ENCODE measurements at places on chromosomes 2 and 18.

DNA sequence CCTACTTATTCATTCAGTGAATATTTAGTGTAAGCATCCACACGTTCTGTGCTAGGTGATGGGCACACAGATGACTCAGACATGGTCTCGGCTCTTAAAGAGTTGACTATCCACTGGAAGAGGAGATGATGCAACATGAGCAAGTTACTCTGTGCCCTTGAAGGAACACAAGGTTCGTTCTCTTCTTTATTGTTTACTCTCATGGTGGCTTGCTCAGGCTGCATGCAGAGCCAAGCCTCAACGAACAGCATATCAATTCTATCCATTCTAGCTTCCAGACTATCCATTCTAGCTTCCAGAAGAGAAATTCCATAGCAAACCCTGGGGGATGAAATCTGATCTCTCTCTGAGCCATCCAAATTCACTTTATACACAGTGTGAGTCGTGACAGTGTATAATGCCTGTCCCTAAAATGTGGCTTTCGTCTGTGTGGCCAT is 68.1 kb upstream of the CTAGE1 start:
- H3K4me1 ChIP-seq, result no peaks in the 10 kb centered on the region
- no peak overlapping the region for H3K27ac ChIP-seq
- H3K27me3 ChIP-seq, result no peaks in the 10 kb centered on the region

- no peak for DNase-seq
- no peaks in the 10 kb centered on the region for H3K36me3 ChIP-seq
- no peak overlapping the region for H3K27ac ChIP-seq
- no peaks in the 10 kb centered on the region for H3K4me1 ChIP-seq
Measured at GRCh38 chr2:120702061-120702460, 33.6 kb upstream of the GLI2 start.

GRCh38 chr18:76495435-76496193 is 572 bp upstream of the ZNF516 start:
- H3K36me3 ChIP-seq, result no peaks in the 10 kb centered on the region
- peak overlapping the region; percentile 79 for H3K27ac ChIP-seq
- no peak for DNase-seq
- H3K4me3 ChIP-seq, result peak overlapping the region; percentile 78
- no peaks in the 10 kb centered on the region for H3K27me3 ChIP-seq

DNA sequence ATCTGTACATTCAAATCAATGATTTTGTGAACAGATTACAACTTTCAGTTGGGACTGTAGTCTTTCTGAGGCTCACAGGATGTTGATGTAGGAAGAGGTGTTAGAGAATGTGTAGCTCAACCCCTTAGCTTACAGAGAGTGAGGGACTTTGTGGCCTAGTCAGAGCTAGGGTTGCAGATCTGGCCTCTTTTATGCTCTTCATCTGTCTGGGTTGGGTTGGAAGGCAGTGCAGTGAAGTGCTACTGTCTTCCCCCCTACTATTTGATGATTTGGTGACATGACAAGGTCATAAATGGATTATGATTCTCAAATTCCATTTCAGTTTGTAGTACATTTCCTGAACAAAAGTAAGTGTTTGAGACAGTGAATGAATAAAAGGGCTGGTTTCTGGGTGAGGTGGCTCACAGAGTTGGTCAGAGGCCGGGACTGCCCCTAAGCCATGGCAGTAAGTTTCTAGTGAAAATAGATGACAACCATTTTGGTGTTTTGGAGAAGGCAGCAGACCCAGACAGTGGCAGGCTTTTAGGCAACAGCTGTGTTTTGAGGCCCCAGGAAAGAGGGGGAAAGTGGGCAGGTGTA is 21.6 kb downstream of the MAP4K4 start:
- no peaks in the 10 kb centered on the region for H3K27me3 ChIP-seq
- peaks cover 6% of the 10 kb centered on the region for H3K4me1 ChIP-seq
- no peak overlapping the region for H3K4me3 ChIP-seq

GRCh38 chr2:24886126-24886501 is 33.9 kb downstream of the ADCY3 start:
- no peaks in the 10 kb centered on the region for H3K27me3 ChIP-seq
- H3K27ac ChIP-seq, result no peak overlapping the region
- no peaks in the 10 kb centered on the region for H3K4me1 ChIP-seq
- no peak overlapping the region for H3K4me3 ChIP-seq
- no peaks in the 10 kb centered on the region for H3K36me3 ChIP-seq

GRCh38 chr2:231597014-231597611 is 4.4 kb downstream of the TEX44 start:
- no peaks in the 10 kb centered on the region for H3K36me3 ChIP-seq
- H3K27ac ChIP-seq, result peak overlapping the region; percentile 55
- H3K27me3 ChIP-seq, result no peaks in the 10 kb centered on the region
- no peaks in the 10 kb centered on the region for H3K4me1 ChIP-seq
- no peak overlapping the region for H3K4me3 ChIP-seq
- DNase-seq, result no peak

- DNase-seq, result no peak
- no peak overlapping the region for H3K4me3 ChIP-seq
- no peaks in the 10 kb centered on the region for H3K4me1 ChIP-seq
- no peaks in the 10 kb centered on the region for H3K36me3 ChIP-seq
Measured at GRCh38 chr2:142673836-142674235, 203.6 kb upstream of the KYNU start.

DNA sequence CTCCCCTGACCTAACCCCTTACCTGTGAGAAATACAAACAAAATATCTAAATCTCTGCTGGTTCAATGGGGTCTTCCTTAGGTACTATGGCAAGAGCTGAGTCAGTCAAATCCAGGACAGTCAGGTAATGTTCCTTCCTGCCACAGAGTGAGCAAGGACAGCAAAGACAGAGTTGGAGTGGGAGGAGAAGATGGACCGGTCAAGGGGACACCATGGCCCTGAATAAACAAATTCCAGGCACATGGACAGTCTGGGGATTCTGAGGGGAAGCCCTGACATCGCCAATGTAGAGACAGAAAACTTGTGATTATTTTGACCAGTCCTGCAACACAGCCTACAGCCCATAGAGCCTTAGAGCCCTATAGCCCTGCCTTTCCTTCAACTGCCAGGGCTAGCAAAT is 42.8 kb downstream of the OLA1 start:
- H3K36me3 ChIP-seq, result no peaks in the 10 kb centered on the region
- H3K4me1 ChIP-seq, result no peaks in the 10 kb centered on the region
- no peak overlapping the region for H3K27ac ChIP-seq
- no peak overlapping the region for H3K4me3 ChIP-seq
- no peaks in the 10 kb centered on the region for H3K27me3 ChIP-seq

GRCh38 chr2:232190796-232191195 is 187.8 kb upstream of the ALPP start:
- H3K27ac ChIP-seq, result no peak overlapping the region
- no peak overlapping the region for H3K4me3 ChIP-seq
- H3K36me3 ChIP-seq, result no peaks in the 10 kb centered on the region
- no peaks in the 10 kb centered on the region for H3K4me1 ChIP-seq
- no peak for DNase-seq

DNA sequence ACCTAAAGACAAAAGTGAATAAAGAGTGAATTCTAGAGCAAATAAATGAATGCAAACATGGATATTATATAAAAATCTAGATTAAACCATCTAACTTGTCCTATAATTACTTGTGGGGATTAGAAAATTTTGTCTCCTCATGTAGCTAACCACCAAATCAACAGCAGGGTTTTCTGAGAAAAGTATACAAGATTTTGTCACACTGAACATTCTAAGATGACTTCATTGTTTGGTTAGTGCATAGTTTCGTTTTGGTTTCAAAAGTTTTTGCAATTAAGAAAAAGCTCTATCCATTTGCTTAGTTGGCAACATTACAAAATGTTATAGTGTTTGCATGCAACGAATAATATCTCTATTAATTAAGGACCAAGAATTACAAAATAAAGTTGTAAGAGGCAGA is 125.0 kb downstream of the LRP2 start:
- H3K4me3 ChIP-seq, result no peak overlapping the region
- DNase-seq, result no peak
- H3K27ac ChIP-seq, result no peak overlapping the region
- H3K36me3 ChIP-seq, result no peaks in the 10 kb centered on the region
- H3K4me1 ChIP-seq, result no peaks in the 10 kb centered on the region
- H3K27me3 ChIP-seq, result no peaks in the 10 kb centered on the region

DNA sequence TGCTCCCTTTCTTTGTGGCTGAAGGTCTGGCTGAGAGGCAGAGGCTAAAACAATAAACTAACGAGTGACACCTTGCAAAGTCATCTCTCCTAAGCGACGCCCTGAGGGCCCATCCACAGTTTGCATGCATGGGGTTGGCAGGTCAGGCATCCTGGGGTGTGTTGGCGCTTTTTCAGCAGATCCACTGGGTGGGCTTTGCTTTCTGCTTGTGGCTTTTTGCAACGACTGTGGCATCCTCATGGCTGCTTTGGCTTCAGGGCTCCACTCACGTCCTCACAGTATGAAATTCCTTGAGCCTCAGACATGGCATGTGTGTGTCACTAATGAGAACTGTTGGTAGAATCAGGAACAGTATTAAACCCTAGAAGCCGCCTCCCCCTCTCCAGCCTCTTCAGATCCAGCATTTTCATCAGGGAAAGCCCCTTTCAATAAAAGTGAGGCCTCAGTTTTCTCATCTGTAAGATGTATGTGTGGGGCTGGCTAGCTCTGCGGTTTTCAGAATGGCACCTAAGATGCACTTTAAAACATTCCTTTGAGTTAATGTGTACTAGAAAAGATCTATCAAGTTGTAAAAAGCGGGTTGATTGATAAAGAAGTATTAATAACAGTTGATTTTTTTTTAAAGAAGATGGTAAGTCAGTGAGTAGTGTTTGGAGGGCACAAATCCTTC is 72.5 kb downstream of the SH3BP4 start:
- no peak for DNase-seq
- no peaks in the 10 kb centered on the region for H3K4me1 ChIP-seq
- H3K36me3 ChIP-seq, result no peaks in the 10 kb centered on the region

- DNase-seq, result no peak
- no peaks in the 10 kb centered on the region for H3K27me3 ChIP-seq
- H3K4me3 ChIP-seq, result peak overlapping the region; percentile 78
Measured at GRCh38 chr2:9206991-9207640, 504 bp downstream of the ASAP2 start.

GRCh38 chr2:25980951-25981350 is 1.3 kb downstream of the KIF3C start:
- H3K4me1 ChIP-seq, result no peaks in the 10 kb centered on the region
- no peak for DNase-seq
- peak overlapping the region; percentile 80 for H3K4me3 ChIP-seq
- no peaks in the 10 kb centered on the region for H3K27me3 ChIP-seq
- H3K36me3 ChIP-seq, result no peaks in the 10 kb centered on the region

- DNase-seq, result no peak
- H3K4me3 ChIP-seq, result no peak overlapping the region
- H3K27ac ChIP-seq, result no peak overlapping the region
- H3K4me1 ChIP-seq, result no peaks in the 10 kb centered on the region
Measured at GRCh38 chr2:117963446-117963845, 50.4 kb downstream of the CCDC93 start.

- H3K27ac ChIP-seq, result no peak overlapping the region
- no peak overlapping the region for H3K4me3 ChIP-seq
- no peak for DNase-seq
- H3K36me3 ChIP-seq, result no peaks in the 10 kb centered on the region
Measured at GRCh38 chr2:81894451-81894990, 1590.0 kb upstream of the LRRTM1 start.

GRCh38 chr2:128374711-128375413 is 56.2 kb upstream of the HS6ST1 start:
- no peak for DNase-seq
- no peaks in the 10 kb centered on the region for H3K27me3 ChIP-seq

DNA sequence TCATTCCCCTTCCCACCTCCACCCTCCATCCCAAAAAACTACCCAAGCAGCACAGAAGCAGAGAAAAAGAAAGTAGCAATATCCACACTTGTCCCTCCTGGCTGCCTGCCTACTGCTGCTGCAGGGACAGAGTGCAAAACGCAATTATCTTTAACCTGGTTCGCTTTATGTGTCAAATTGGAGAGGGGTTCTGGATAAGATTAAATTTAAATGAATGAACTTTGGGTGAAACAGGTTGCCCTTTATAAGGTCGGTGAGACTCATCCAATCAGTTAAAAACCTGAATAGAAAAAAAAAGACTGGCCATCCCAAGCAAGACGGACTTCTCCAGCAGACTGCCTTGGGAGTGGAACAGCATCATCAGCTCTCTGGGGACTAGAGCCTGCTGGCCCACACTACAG is 62.6 kb downstream of the ANKRD44 start:
- H3K27ac ChIP-seq, result no peak overlapping the region
- DNase-seq, result no peak
- no peaks in the 10 kb centered on the region for H3K4me1 ChIP-seq
- H3K27me3 ChIP-seq, result no peaks in the 10 kb centered on the region
- no peaks in the 10 kb centered on the region for H3K36me3 ChIP-seq

DNA sequence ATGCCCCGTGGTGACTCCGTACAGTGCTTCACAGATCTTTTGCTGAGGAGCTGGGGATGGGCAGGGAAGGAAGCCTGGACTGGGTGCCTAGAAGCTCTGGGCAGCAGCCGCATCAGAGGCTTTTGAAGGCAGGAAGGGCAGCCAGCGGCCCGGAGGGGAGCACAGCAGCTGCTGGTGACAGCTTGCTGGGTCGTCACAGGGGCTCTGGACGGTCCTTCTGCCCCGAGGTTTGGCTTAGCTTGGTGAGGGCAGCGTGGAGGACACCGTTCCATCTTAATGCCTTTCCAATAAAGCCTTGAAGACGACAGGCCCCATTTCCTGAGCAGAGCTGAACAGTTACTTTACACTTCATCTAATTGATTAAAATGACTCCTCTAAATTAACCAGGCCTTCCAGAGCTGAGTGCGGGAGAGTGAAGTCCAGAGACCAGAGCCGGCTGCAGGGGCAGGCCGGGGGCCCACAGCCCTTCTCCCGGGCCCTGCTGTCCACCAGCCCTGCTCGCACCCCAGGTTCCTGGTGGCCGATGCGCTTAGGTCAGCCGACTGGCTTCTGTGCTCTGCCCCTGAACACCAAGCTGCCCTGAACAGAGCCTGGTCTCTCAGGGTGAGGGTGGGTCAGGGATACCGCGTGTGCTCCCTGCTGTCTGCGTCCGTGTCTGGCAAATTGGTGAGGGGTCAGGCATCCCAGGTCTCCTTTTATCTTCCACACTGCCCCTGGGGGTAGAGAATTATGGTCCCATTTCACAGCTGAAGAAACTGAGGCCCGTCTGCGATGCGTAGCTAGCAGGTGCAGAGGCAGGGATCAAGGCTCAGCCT is 43.5 kb downstream of the RRM2 start:
- no peaks in the 10 kb centered on the region for H3K36me3 ChIP-seq
- no peak for DNase-seq
- no peaks in the 10 kb centered on the region for H3K4me1 ChIP-seq
- no peak overlapping the region for H3K4me3 ChIP-seq
- no peak overlapping the region for H3K27ac ChIP-seq

GRCh38 chr2:232350804-232351685 is 27.5 kb upstream of the ALPP start:
- no peak overlapping the region for H3K27ac ChIP-seq
- peaks cover 14% of the 10 kb centered on the region for H3K27me3 ChIP-seq
- peaks cover 8% of the 10 kb centered on the region for H3K4me1 ChIP-seq
- no peak overlapping the region for H3K4me3 ChIP-seq
- DNase-seq, result peak; percentile 48

- H3K27ac ChIP-seq, result no peak overlapping the region
- H3K4me1 ChIP-seq, result no peaks in the 10 kb centered on the region
- no peak for DNase-seq
Measured at GRCh38 chr2:73998451-73998850, 13.7 kb downstream of the TET3 start.
